ENCODE measurements at places on chromosomes 7 and 10.

DNA sequence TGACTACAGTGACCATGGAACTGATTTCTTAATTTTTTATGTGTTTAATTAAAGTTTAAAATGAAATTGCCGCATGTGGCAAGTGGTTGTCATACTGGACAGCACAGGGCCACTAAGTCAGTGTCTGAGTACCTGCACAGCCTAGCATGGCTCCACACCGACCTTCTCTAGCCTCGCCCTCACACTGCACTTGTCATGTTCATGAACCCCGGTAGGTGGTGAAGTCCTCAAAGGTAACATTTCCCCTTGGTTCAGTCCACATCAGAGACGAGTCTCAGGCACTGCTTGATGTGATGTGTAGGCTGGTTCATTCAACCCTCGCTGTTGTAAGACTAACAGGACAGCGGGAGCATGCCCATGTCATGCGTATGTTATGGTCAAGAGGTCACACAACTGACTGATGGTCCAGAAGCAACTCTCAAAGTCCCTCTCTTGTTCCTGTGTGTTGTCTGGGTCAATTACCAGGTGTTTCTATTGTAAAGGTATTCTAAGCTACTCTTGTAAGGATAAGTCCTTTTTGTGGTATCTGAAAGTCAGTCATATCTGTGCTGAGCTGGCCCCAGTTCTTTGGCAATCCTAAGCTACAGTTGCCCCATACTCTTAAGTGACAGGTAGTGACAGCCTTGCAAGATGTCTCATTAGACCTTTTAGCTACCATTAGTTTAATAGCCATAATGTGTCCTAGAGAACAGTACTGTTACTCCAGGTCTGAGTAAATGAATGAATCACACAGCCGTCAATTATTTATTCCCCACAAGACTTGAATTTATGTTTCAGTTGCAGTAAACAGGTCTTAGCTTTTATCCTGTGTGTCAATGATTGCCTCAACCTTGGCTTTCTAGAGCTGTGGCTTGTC, 32.9 kb upstream of the ZC3HAV1L start:
- no peak for DNase-seq

- no peak for DNase-seq
Observed at GRCh38 chr10:28744069-28744768, 66.9 kb downstream of the BAMBI start.

DNA sequence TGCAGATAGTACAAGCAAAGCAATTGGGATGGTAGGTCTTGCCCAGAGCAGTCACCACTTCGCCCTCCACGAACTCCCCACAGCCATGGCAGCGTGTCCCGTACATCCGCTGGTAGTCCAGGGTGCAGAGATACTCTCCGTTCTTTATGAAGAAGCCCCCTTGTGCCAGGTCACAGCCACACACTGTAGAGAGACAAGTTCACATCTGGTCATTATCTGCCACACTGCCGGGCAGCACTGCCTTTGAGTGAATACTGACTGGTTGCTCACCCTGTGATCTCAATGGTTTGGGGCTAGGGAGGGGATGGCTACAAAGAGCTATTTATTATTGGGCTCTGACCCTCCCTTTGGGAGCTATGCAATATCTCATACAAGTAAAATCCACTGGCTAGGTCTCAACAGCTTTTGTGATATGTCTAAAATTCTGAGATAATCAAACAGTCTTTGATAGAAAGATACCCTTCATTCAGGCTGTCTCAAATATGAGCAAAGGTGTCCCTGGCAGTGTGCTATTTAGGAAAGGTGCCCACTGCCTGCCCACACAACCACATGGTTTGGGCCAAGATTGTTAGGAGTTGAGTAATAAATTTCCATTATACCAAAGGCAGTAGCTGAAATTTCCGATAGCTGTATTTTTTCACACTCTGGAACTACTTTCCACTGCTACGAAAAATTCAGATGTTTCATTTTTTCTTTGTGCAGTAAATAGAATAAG, 82.5 kb downstream of the ABLIM1 start:
- no peak for DNase-seq

DNA sequence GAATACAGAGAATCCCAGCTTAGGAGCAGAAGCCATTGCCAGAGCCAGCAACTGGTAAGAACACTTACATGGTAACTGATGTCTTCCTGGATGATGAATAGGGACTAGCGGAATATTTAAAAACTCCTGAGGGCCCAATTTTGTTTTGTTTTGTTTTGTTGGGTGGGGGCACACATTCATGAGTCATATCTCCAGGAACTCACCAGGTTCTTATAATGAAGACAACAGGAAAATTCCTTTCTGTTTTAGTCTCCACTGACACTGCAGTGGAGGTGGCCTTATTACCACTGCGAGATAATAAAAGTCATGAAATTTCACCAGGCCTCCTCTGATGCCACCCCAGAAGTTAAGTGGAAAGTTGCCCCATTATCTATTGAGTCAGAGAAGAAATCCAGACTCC, 6.6 kb upstream of the CUZD1 start:
- no peak for DNase-seq

DNA sequence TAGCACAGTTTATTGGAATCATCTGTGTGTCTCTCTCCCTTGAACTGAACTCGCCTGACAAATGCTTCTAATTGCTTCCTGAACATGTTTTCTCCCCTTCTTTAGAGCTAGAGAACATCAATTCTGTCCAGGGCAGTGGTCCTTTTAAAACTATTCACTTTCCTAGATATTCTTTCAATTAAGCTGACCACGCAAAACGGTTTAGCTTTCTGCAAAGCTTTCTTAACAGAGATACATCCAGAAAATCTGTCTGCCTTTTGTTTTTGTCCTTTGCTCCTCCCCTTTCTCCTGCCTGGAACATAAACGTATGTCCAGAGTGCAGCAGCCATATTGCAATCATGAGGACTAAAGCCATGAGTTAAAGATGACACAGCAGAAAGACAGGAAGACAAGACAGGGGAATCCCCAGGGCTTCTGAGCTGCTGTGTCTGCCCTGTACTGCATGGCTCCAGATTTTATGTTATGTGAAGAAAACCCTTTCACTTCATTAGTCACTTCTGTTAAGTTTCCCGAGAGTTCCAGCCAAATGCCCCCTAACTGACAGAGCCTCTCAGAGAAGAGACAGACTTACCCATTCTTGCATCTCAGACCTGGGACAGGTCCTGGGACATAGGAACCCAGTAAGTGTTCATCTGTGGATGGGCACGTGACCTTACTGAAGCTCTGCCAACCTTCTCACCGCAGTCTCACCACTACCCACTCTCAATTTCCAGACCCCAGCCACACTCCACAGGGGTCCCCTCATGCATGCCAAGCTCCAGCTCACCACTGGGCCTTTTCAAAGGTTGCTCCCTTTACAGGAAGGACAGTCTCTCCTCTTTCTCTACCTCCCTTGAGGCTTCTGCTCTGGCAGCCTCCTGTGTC, 35.0 kb upstream of the CPXM2 start:
- no peak for DNase-seq

GRCh38 chr7:118863966-118864365, 639.5 kb downstream of the ANKRD7 start:
- no peak for DNase-seq

GRCh38 chr10:95501203-95502094, 59.7 kb downstream of the SORBS1 start:
- no peak for DNase-seq

DNA sequence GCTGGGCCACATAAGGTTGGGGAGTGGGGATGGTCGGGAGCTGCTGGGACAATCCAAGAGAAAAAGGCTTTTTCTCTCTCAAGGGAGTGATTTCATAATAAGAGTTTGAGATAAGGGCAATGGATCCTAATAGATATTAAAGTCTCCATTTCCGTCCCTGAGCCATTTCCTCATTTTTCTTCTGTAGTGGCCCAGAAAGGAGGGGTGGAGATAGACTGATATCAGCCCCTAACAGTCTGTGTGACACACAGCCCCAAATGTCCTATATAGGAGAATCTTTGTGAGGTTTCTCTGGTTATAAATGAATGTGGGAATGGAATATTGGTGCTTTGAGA, 35.2 kb downstream of the PRSS2 start:
- no peak for DNase-seq

DNA sequence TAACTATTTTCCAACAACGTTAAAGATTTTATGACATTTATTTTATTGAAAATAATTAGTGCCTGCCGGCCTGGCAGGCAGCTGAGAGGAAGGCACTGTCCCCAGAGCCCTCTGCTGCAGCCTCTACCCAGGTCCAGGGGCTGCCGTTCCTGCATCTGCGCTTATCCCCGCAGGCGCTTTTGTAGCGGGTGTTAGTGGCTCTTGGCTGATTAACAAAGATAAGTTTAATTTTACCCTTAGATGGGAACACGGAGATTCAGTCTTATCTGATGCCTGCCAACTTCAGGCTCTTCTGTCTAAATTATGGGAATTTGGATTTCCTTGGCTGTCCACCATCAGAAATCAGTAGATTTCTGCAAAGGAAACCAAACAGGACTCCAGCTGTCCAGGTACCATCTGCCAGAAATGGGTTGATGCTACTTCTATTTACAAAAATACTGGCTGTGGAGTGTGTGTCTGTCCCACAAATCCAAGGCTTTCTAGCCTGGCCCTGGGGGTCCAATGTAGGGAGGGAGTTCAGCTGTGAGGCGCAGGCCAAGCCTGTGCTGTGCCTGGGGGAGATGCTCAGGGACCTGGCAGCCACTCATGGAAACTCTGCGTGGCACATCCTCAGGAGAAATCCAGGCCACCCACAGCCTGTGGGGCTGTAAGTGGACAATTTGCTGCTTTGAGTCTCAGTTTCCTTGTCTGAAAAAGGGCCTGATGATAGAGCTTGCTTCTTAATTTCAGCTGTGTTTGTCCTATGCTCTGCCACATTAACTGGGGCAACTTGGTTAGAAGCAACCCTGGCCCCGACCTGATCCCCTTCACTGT, 62.0 kb upstream of the IGFBP3 start:
- DNase-seq, result no peak

GRCh38 chr7:8628656-8629055, 195.2 kb downstream of the NXPH1 start:
- no peak for DNase-seq

GRCh38 chr7:16594061-16594460, 51.5 kb downstream of the ANKMY2 start:
- no peak for DNase-seq

- DNase-seq, result no peak
Observed at GRCh38 chr10:5584895-5585516, 60.2 kb downstream of the CALML3 start.

DNA sequence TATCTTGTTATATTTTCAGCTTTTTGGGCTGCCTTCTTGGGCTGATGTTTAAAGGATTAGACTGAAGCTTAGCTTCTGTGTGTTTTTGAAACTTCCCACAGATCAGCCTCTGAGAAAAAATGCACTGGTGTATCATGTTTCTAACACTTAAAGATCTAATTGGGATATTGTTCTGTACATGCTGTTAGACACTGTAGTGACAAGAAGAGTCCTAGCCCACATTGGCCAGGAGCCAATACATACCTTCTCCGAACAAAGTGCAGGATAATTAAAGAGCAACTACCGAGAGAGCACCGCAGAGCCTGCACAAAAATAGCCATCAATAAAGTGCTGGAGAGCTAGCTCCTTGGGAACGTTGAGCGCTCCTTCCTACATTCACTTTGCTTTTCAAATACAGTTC, 289.4 kb upstream of the SP8 start:
- DNase-seq, result no peak

GRCh38 chr10:11322698-11323097, 288.8 kb downstream of the USP6NL start:
- DNase-seq, result no peak

- DNase-seq, result no peak
Observed at GRCh38 chr10:30587522-30588031, 42.0 kb downstream of the LYZL2 start.

GRCh38 chr10:101224910-101225823, 4.1 kb downstream of the LBX1 start:
- DNase-seq, result no peak

DNA sequence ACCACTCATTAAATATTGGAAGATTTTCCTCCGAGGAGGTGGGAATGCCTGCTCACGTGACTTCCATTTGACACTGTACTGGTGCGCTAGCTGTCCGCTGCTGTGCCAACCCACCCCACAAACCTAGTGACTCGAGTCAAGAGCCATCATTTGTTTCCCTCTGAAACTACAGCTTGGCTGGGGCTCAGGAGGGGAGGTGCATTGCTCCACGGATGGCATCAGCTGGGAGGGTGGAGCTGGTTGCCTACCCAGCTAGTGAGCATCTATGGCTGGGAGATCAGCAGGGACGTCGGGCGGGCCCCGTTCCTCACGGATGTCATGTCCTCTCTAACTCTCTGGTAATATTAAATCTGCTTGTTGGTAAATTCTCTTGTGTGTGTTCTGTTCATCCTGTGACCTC, 9.5 kb upstream of the FOXL3 start:
- DNase-seq, result no peak

Data from stimulated activated CD4-positive, alpha-beta T cell treated with anti-CD3 and anti-CD28 coated beads, Interleukin-12 subunit alpha, Interleukin-12 subunit beta, amount 100 ng/mL, for 48 hours (primary cell).